SK-N-SH (cell line): ENCODE measurements at places on chromosomes 2 and 18. TPM values are rescaled to one million over a fixed set of nuclear protein-coding genes. Genes with fewer than 3 reads are reported as not detected.
A peak's percentile ranks its signal among the peaks of the same experiment; 100 is the strongest.

- H3K27me3 ChIP-seq: no peaks in the 10 kb centered on the region
- no peak for DNase-seq
- H3K36me3 ChIP-seq: no peaks in the 10 kb centered on the region
- H3K4me1 ChIP-seq: no peaks in the 10 kb centered on the region
- H3K4me3 ChIP-seq: no peak overlapping the region
Observed at GRCh38 chr2:177316756-177317155, 52.2 kb upstream of the NFE2L2 start.

The NMUR1 gene
- not detected in 2 replicates for polyA plus RNA-seq

The PJVK gene
- polyA plus RNA-seq: 5.3 and 10.8 TPM in 2 replicates

DNA sequence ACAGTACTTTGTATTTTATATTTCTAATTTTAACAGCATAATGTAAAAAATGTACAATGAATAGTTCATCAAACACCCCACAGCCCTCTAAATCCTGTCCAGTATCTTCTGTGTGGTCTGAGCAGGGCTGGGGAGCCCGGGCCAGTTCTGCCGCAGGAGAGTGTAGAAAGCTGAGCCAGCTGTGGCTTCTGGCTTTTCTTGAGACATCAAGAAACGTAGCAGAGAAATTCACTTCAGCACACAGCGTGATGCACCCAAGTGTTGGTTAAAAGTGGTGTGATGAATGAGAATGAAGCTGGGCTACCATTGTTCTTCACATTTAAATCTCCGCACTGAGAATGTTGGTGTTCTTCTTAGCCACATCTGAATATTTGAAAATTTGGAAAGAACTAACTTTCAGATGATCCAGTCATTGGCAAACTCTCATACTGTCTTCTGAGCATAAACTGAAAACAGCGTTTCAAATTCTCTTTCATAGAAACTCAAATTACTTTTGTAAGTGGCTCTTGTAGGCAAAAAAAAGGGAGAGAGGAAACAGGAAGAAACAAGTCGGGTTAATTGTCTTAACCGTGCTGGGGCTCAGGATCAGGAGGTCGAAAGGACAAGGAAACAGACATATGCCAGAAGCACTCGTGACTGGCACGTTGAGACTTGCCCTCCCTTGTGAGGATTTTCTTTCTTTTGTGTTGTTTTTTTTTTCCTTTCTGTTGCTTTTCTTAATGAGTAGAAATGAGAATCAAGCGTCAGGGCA is 23.4 kb upstream of the TMEM87B start:
- no peaks in the 10 kb centered on the region for H3K27me3 ChIP-seq
- no peak overlapping the region for H3K4me3 ChIP-seq
- H3K4me1 ChIP-seq: peaks cover 11% of the 10 kb centered on the region; the same call in 1 of the 2 replicates
- DNase-seq: no peak
- H3K36me3 ChIP-seq: no peaks in the 10 kb centered on the region

The GPR35 gene
- 1.2 and 1.3 TPM in 2 replicates for polyA plus RNA-seq

DNA sequence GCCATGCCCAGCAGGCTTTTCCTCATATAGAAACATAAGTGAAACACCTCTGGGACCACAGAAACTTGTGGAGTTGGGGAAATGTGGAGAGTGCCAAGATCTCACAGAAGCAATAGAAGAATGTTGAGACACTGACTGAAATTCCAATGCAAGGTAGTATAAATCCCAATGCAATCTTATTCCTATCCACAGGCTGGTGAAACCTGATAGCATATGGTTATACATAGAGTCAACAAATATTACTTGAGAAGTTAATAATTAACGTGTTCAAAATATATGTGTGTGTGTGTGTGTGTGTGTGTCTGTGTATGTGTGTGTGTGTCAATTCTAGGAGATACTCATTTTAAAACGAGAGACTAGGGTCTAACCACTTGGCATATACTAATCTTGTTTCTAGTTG is 776.8 kb upstream of the ACVR2A start:
- H3K27me3 ChIP-seq: no peaks in the 10 kb centered on the region
- no peaks in the 10 kb centered on the region for H3K4me1 ChIP-seq
- DNase-seq: no peak
- H3K36me3 ChIP-seq: no peaks in the 10 kb centered on the region
- H3K4me3 ChIP-seq: no peak overlapping the region
- no peak overlapping the region for H3K27ac ChIP-seq

The SUPT7L gene
- polyA plus RNA-seq: 49.7 and 69.3 TPM in 2 replicates

DNA sequence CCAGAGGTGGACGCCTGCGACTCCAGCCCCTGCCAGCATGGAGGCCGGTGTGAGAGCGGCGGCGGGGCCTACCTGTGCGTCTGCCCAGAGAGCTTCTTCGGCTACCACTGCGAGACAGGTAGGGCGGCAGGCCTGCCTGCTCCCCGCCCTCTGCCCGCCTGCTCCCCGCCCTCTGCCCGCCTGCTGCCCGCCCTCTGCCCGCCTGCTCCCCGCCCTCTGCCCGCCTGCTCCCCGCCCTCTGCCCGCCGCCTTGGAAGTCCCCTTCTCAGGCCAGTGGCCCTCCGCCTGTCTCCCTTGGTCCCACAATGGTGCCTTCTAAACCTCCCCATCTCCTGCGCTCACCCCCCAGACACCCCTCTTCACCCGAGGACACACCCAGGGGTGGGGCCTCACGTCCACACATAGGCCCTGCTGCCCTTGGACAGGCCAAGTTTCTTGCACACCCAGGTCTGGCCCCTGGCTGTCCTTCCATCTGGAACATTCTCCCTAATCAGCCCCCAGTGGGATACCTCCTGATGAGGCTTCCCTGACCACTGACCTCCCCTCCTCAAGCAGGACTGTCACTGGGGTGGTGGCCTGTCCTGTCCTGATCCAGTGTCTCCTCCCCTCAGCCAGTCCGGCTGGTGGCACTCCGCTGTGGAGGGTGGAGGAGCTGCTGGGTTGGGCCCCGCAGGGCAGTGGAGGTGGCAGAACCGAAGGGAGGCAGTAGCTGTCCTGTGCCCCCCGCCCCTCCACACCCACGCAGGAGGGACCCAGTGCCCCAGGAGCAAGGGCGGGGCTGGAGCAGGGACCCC is 37.9 kb downstream of the MTERF4 start:
- no peaks in the 10 kb centered on the region; the same call in 1 of the 2 replicates for H3K27me3 ChIP-seq
- no peak overlapping the region for H3K27ac ChIP-seq
- no peaks in the 10 kb centered on the region; the same call in 1 of the 2 replicates for H3K4me1 ChIP-seq
- DNase-seq: peak; percentile 64

- DNase-seq: no peak
- no peaks in the 10 kb centered on the region for H3K4me1 ChIP-seq
- no peaks in the 10 kb centered on the region for H3K27me3 ChIP-seq
- no peak overlapping the region for H3K4me3 ChIP-seq
- H3K27ac ChIP-seq: no peak overlapping the region
Observed at GRCh38 chr18:69175681-69176080, 225.0 kb upstream of the DOK6 start.

DNA sequence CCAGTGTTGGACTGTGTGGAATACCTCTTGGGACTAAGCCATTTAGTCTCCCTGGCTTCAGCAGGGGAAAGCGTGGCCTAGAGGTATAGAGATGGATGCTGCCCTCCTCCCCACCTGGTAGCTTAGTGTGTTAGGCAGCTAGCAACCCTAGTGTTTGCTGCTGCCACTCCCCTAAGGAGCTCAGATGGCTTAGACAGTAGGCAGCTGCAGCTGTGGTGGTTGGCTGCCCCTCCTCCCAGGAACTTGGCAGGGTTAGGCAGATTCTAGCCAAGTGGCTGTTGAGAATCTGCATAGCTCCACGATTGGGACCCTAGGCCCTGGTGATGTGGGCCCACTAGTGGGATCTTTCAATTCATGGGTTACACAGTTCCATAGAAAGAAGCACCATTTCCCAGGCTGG is 550.4 kb upstream of the CHAC2 start:
- H3K27me3 ChIP-seq: no peaks in the 10 kb centered on the region
- H3K27ac ChIP-seq: no peak overlapping the region
- no peak for DNase-seq
- no peaks in the 10 kb centered on the region for H3K4me1 ChIP-seq
- no peaks in the 10 kb centered on the region for H3K36me3 ChIP-seq

The GULP1 gene
- polyA plus RNA-seq: 33.8 and 35.0 TPM in 2 replicates

The NT5C1B gene
- polyA plus RNA-seq: not detected in 2 replicates

The ASXL3 gene
- polyA plus RNA-seq: 0.03 TPM in 1 of 2 replicates, not detected in the other

The GCG gene
- not detected in 2 replicates for polyA plus RNA-seq

GRCh38 chr2:6930923-6931647 is 13.9 kb downstream of the RNF144A start:
- no peak overlapping the region for H3K4me3 ChIP-seq
- no peak for DNase-seq
- no peaks in the 10 kb centered on the region for H3K27me3 ChIP-seq
- H3K27ac ChIP-seq: no peak overlapping the region; the same call in 1 of the 2 replicates
- no peaks in the 10 kb centered on the region for H3K4me1 ChIP-seq
- H3K36me3 ChIP-seq: no peaks in the 10 kb centered on the region

DNA sequence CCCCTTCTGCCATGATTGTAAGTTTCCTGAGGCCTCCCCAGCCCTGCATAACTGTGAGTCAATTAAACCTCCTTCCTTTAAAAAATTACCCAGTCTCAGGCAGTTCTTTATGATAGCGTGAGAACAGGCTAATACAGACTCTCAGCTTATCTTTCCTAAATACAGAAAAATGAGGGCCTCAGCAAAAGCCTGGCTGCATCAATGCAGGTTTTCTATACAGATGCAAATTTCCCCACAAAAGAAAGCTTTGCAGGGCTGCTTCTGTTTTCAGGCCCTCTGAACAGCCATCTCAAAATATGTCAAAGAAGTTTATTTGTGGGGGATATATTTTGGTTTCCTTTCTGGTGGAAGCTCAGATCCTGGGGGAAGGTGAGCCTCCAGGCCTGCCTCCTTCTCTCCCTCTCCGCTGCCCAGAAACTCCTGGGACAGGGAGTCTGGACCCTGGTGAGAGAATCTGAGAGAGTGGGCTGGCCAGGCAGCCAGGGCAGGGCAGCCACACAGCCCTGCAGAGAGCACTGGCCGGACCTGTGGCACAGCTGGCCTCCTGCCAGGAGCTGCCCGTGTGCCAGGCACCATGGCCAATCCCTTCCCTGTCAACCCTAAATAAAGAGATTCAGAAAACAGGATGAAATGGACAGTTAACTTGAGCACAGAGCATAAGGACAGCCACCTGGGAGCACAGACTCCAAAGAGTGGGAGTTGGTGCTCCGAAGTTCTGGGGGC is 21.6 kb upstream of the AGXT start:
- H3K4me1 ChIP-seq: no peaks in the 10 kb centered on the region
- H3K27me3 ChIP-seq: no peaks in the 10 kb centered on the region; the same call in 1 of the 2 replicates
- H3K4me3 ChIP-seq: no peak overlapping the region
- no peaks in the 10 kb centered on the region for H3K36me3 ChIP-seq
- H3K27ac ChIP-seq: no peak overlapping the region
- no peak for DNase-seq

The NEUROD1 gene
- 0.02 and 0.03 TPM in 2 replicates for polyA plus RNA-seq

DNA sequence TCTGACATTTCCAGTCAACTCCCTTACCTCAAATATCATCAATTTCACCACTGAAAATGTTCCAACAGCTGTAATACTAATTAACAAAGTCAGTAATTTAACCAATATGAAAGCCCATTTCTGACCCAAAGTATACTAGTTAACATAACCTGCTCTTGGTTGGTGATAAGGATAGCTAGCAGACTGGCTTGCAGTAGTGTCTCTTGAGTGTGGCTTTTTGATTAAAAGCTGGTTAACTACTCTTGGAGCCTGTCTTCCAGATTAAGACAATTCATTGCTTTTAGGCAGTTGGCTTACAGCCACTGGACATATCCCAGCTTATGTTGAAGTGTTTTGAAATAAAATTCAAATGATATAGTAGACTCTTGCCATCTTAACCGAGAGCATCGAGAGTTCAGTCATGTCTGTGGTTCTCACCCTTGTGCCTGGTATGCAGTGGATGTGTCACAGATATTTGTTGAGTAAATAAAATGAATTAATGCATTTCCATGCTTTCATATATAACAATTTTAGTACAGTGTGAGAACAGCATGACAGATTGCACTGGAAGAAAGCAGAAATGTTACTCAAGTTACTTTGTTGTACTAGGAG is 158.1 kb downstream of the TANC1 start:
- no peak for DNase-seq
- no peaks in the 10 kb centered on the region for H3K27me3 ChIP-seq
- no peaks in the 10 kb centered on the region for H3K36me3 ChIP-seq
- no peak overlapping the region for H3K4me3 ChIP-seq

GRCh38 chr2:228777855-228778355 is 493.2 kb downstream of the PID1 start:
- no peak for DNase-seq
- H3K4me1 ChIP-seq: no peaks in the 10 kb centered on the region
- H3K4me3 ChIP-seq: no peak overlapping the region
- no peak overlapping the region for H3K27ac ChIP-seq
- no peaks in the 10 kb centered on the region for H3K36me3 ChIP-seq
- no peaks in the 10 kb centered on the region for H3K27me3 ChIP-seq

The TNFAIP6 gene
- 0.58 and 1.0 TPM in 2 replicates for polyA plus RNA-seq

The TNS1 gene
- polyA plus RNA-seq: 10.5 and 12.1 TPM in 2 replicates

GRCh38 chr2:24262421-24262970 is 87.6 kb downstream of the FAM228A start:
- H3K36me3 ChIP-seq: peaks cover 45% of the 10 kb centered on the region
- DNase-seq: no peak
- H3K27ac ChIP-seq: no peak overlapping the region
- H3K4me1 ChIP-seq: peaks cover 3% of the 10 kb centered on the region; the same call in 1 of the 2 replicates

The REG1B gene
- not detected in 2 replicates for polyA plus RNA-seq

DNA sequence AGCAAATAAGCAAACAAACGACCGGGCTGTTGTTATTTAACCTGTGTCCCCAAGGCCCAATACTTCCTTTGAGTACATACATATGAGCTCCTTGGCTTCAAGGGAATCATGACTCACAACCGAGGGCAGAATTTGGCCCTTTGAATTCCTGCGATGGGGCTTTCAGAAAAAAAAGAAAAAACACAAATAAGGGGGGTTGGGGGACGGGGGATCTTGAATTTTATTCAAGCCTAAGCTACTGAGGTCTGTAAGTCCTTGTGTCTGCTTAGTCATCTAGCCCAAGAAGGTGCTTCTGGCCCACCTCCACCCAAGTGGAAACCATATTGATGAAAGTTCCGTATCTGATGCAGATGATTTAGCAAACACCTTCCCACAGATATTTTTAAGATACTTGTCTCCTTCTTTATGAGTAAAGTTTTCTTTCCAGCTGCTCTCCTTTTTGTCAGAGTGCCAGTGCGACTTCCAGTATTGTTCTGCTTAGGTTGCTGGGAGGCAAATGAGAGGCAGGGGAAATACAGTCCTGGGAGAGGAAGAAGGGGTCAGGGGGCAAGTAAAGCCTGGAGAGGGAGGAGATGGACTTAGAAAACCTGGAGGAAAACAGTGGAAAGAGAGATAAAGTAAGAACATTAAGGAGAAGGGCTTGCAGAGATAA is 169.6 kb downstream of the ZEB2 start:
- no peak overlapping the region for H3K4me3 ChIP-seq
- no peaks in the 10 kb centered on the region for H3K4me1 ChIP-seq
- no peak overlapping the region for H3K27ac ChIP-seq

The SRD5A2 gene
- polyA plus RNA-seq: not detected in 2 replicates

GRCh38 chr2:237449193-237449881 is 35.4 kb upstream of the COL6A3 start:
- no peak overlapping the region for H3K4me3 ChIP-seq
- H3K4me1 ChIP-seq: no peaks in the 10 kb centered on the region
- no peaks in the 10 kb centered on the region for H3K36me3 ChIP-seq
- no peak overlapping the region for H3K27ac ChIP-seq

GRCh38 chr2:29480426-29480825 is 365.2 kb downstream of the CLIP4 start:
- H3K27ac ChIP-seq: peak overlapping the region; percentile 100
- H3K27me3 ChIP-seq: no peaks in the 10 kb centered on the region
- no peak overlapping the region for H3K4me3 ChIP-seq
- DNase-seq: peak; percentile 73
